Stomach (tissue), 19 donors: ENCODE measurements at places on chromosomes 7 and 10. TPM values are rescaled to one million over a fixed set of nuclear protein-coding genes. Genes with fewer than 3 reads are reported as not detected.

GRCh38 chr7:157274991-157275427 is 61.8 kb upstream of the DNAJB6 start:
- no peak for DNase-seq

DNA sequence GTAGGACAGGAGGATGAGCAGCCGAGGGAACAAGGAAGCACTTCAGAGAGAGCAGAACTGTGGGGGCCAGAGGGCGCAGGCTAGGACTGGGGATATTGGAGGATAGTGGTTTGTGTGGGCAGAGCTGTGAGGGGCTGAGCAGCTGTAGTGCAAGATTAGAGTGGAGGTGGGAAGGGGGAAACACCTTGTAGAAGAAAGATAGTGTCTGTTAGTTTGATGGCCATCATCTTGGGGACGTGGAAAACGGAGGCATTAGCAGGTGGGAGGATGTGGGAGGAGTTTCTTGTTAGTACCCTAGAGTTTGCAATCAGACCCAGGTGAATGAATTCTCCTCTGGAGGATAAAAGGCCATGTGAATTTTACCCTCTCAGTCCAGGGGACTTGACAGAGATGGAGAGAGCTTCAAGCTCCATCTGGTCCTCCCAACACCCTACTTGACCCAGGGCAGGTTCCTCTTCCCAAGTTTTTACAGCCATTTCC is 34.0 kb downstream of the PRSS2 start:
- DNase-seq: no peak

- no peak for DNase-seq
These were observed 72.4 kb upstream of the LOXL4 start for GRCh38 chr10:98340261-98340939.

Gene BAZ1B
- 50.1 TPM for total RNA-seq

- DNase-seq: peak; percentile 63
These were observed 20.0 kb downstream of the KCP start for GRCh38 chr7:128890306-128891109.

DNA sequence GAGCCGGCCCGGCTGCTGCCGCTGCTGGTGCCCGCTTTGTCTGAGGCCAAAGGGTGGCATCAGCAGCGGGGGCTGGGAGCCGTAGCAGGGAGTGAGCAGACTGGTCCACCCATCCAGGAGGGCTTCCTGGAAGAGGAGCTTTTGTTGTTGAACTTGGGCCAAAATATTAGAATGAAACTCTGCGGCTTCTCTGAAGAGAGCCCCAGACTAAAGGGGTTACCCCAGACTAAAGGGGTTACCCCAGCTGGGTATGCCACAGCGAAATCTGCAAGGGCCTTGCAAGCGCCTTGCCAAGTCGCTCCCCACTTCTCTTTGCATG is 154.7 kb upstream of the ZMIZ1 start:
- DNase-seq: no peak

GRCh38 chr10:72086466-72087391 is 1.6 kb downstream of the SPOCK2 start:
- peak; percentile 74 for DNase-seq

GRCh38 chr7:157819455-157819807 is 482.6 kb downstream of the DNAJB6 start:
- no peak for DNase-seq

- peak; percentile 76 for DNase-seq
These were observed 481.6 kb downstream of the SH2D4B start for GRCh38 chr10:81019029-81019890.

DNA sequence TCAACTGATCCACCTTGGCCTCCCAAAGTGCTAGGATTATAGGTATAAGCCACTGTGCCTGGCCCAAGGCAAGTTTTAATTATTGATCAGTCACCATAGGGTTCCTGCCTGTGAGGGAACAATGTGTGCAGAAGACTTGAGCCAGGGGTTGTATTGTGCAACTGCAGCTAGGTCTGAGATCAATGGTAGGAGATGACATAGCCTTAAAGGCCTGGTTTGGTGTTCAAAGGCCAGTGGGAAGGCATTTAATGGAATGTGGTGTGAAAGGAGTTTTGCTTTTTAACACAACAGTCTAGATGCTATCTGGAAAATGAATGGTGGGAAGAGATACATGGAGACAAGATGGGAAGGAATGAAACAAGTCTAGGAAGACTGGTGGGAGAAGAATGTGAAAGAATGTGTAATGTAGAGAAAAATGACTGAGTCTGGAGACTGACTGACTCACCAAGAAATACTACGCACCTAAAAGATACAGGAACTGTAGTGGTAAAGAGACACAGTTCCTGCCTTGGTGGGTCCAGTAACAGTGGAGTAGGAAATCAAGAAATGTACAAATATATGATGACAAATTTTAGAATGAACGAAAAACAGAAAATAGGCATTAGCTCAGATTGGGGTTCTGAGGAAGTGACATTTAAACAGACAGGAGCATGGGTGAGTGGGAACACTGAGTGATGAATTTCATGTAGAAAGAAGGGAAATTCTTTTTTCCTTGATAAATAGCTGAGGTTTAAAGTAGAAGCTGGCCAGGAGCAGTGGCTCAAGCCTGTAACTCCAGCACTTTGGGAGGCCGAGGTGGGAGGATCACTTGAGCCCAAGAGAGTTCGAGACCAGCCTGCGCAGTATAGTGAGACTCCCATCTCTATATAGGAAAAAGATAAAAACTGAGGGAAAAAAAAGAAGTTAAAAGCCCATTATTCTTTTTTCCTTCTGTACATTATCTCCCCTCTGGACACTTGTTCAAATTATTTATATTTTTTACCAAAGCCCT is 9.4 kb downstream of the HNRNPF start:
- DNase-seq: no peak

GRCh38 chr7:29288181-29289091 is 93.9 kb downstream of the CHN2 start:
- no peak for DNase-seq

DNA sequence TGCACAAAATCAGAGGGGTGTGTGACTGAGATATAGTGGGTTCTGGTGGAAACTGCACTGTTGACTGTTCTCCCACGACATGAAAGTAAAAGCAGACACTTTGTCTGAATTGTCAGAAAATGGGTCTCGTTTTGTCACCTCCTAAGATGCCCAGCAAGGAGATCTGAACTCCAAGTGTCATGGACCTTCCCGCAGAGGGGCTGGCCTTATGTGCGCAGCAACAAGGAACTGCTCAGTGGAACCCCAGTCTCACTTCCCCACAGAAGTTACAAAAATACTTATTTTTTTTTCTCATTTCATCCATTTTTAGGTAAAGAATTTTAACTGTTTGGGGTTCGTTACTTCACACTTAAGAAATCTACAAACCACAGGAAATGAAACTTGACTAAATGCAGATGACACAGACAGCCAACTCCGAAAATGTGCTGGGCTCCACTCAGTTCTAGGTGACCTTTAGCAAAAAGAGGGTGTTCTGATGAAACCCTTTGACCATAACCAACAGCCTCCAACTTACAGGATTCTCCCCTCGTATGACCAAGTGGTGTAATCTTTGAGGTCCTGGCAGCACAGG is 115.0 kb downstream of the FAM107B start:
- DNase-seq: peak; percentile 37

- no peak for DNase-seq
These were observed 53.7 kb upstream of the MTPN start for GRCh38 chr7:136030867-136031318.

DNA sequence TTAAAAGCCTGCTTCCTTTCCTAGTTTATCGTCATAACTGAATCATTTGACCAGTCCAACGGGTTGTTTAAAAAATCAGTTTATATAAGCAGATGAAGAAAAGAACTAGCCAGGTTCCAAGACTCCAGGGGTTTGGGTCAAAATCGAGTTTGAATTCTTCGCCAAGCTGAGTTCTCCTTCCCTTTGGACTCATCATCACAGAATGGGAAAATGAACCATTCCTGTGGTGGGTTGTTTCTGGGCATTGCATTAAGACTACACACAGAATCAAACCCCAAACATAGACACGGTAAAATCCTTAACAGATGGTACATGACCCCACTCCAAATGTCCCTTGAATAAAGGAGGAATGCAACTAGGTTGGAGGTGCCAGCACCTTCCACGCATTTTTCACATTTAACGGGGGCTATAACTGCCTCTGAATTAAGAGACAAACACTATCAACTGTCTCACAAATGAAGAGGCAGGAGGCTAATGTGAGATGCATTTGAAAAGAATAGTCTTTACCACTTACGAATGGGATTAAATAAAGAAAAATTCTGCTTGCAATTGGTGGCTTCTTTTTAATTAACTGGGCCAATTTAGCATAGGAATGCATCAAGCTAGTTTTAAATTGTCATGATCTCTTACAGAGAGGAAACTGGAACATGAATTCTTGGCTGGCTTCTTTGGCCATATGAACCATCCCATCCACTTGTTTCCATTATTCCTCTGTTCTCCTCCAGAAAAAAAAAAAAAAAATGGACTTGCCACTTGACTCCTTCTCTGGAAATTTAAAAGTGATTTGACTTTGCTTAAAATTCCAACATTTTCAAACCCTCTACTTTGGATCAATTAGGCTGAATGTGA is 61.1 kb downstream of the CHST15 start:
- no peak for DNase-seq
